ENCODE measurements at places on chromosomes 11 and 22. TPM values are rescaled to one million over a fixed set of nuclear protein-coding genes. Genes with fewer than 3 reads are reported as not detected.
A peak's percentile ranks its signal among the peaks of the same experiment; 100 is the strongest.

DNA sequence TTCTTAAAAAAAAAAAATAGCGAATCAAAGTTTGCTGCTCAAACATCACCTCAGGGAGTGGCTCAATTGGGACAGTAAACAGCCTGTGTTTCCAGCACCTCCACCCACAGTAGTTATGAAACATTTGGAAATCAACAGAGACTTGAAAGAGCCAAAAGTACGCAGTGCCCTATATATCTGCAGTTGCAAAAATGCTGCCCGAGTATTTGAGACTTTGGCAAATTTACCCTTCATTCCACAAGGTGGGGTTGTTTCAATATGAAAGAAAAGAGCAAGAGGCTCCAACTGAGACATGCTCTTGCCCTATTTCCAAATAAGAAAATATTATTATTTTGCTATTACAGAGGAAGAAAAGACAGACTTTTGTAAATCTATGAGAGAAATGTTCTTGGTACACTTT is 851.1 kb upstream of the RAG2 start:
- peak; percentile 49 for DNase-seq

GRCh38 chr11:79430280-79430679 is 10.6 kb downstream of the TENM4 start:
- no peak for DNase-seq

DNA sequence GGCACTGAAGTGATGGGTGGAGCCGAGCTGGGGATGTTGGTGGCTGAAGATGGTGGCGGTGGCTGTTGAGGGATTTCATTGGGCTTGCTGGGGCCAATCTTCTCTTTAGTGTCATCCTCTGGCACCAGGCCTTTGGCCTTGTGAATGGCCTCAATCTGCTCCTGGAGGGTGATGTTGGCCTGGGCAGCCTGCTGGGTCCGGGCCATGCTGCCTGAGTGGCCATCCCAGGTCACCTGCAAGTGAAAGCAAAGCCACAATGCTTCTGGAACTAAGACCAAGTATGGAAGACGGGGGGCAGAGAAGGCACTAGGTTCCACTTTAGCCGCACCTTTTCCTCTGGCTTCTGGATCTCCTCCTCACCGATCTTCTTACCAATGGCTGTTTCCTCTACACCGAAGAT is 12.1 kb upstream of the TBC1D10A start:
- DNase-seq: no peak

- no peak for DNase-seq
Observed at GRCh38 chr22:26597480-26597879, 7.5 kb upstream of the TPST2 start.

DNA sequence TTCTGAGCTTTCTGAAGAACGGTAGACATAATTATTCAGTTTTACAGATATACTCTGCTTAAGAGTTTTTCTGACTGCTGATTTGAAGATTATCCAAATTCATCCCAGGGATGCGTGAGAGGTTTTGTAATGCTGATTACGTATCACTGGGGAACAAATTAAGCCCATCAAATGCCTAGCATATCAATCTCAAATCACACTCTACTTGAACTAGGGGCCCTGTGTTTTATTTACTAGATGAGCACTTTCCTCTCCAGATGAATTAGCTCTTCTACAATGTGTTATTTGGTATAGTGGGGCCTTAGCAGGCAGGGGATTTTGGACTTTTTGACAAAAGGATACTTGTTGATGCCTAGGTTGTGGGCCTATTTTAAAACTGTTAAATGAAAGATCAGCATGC is 177.9 kb downstream of the JRKL start:
- no peak for DNase-seq

GRCh38 chr11:86301742-86302091 is 323 bp upstream of the HIKESHI start:
- no peak for DNase-seq

GRCh38 chr22:44372611-44373010 is 59.9 kb upstream of the SHISAL1 start:
- DNase-seq: no peak

DNA sequence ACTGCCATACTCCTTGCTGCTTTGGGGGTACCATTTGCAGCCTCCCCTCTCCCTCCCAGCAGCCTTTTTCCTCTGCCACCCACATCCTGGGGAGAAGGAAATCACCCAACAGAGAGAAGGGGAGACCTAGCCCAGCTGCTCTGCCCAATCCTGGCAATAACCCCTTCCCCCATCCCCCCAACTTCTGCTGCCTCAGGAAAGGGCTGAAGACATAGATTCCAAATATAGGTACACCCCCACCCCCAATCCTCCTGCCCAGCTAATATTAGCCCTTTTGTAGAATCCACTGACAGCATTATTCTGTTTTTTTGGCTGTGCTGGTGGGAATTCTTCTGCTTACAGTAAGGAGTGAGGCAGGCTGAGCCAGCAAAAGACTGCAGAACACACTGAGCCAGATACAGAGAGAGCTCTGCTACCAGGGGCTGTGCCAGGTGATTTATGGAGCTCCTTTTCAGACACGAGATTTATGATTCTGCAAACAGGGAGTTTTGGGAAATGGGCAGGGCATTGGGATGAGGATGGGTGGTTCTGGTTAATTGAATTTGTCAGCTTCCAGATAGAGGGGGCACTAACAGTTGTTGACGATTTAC is 164.0 kb downstream of the TENM4 start:
- DNase-seq: no peak

GRCh38 chr11:113289431-113290187 is 24.8 kb upstream of the TTC12 start:
- peak; percentile 53 for DNase-seq

GRCh38 chr11:104254347-104254746 is 90.4 kb upstream of the PDGFD start:
- peak; percentile 49 for DNase-seq

DNA sequence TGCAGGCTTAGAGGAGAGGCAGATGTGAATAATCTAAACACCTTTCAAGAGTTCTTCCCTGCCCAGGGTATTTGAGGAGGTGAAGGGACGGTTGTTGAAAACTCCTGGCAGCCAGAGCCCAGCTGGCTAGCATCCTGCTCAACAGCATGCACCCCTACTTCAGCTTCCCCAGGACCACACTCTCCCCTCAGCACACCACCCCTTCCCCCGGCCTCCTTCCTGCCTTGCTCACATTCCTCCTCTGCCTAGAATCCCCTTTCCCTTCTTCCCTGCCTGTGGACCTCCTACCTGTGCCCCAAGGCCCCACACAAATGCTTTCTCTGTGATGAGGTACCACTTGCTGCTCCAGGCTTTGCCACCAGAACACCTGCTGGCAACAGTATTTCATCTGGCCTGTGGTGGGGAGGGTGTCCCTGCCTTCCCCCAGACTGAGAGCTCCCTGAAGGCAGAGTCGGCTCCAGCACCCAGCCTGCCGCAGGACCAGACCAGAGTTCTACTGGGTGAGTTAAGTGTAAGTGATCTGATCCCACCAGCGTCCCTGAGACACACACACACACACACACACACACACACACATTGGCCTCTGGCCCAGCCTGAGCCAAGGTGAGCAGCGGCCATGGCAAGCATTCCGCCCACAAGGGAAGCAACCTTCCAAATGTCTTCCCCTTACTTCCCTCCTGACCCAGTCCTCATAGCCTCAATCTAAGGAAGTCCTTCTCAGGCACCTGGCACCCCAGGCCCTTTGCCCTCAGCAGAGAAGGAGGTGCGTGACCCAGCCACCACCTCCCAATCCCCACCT is 79.5 kb downstream of the PDE2A start:
- DNase-seq: no peak

DNA sequence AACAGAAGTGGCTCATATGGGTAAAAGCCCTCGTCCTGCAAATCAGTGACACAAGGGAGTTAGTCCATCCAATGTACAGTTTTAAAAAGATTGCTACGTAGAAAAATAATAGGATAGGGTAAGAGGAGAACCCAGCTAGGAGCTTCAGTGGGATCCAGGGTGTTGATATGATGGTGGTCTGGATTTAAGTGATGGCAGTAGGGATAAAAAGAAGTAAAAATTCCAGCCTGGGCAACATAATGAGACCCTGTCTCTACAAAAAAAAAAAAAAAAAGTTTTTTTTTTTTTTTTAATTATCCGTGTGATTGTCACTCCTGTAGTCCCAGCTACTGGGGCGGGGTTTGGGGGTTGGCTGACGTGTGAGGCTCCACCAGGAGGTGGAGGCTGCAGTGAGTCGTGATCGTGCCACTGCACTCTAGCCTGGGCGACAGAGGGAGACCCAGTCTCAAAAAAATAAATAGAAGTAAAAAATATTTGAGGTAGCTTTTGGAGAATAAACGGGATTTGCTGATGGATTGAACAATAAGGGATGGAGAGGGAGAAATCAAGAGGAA is 7.0 kb upstream of the L3MBTL2 start:
- DNase-seq: no peak

- DNase-seq: peak; percentile 51
Observed at GRCh38 chr22:42651134-42651533, 1.9 kb upstream of the CYB5R3 start.

- no peak for DNase-seq
Observed at GRCh38 chr11:61123775-61124571, 21.7 kb downstream of the CD5 start.

DNA sequence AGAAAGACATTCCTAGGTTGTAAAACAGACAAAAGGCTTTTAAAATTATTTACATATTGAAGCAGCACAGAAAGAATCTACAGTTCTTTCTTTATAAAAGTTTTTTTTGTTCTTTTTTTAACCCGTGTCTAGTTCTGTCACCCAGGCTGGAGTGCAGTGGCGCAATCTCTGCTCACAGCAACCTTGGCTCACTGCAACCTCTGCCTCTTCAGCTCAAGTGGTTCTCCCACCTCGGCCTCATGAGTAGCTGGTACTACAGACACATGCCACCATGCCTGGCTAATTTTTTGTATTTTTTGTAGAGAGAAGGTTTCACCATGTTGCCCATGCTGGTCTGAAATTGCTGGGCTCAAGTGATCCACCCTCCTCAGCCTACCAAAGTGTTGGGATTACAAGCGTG is 3.8 kb upstream of the INCENP start:
- DNase-seq: no peak

DNA sequence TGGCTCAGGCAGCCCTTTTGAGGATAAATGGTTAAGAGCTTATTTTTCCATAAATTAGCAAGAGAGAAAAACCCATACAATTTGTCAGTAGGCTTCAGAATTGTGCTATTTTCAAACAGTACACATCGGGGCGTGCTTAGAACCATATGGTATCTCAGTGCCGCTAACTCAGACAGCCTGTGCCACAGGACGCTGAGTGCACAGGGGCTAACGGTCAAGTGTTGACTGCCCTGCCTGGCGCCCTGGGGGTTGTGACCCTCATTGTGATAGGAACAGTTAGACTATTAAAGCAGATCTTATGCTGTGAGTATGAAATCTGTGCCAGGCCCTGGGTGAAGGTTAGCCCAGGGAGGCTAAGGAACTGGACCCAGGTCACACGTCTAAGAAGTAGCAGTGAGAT is 1519.7 kb downstream of the BRD1 start:
- no peak for DNase-seq

GRCh38 chr11:123797114-123797513 is 9.0 kb downstream of the OR6M1 start:
- DNase-seq: no peak

DNA sequence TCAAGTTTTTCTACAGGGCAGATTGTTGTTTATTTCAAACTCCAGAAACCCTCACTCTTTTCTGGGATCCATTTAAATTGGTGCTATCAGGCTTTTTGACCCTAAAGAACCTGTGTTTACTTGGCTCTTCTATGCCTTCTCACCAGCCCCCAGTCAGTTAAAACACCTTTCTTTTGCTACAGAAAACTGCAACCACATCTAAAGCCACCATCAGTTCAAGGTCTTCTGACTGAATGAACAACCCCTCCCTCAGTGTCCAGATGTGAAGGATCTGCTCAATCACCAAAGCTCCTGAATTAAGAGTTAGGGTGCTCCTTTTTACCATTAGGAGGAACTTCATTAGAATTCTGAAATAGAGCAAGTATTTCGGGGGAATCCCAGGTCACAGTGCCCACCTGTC is 7.0 kb upstream of the GLYATL1B start:
- DNase-seq: no peak

- DNase-seq: no peak
Observed at GRCh38 chr11:127281534-127281933, 281.0 kb upstream of the KIRREL3 start.

DNA sequence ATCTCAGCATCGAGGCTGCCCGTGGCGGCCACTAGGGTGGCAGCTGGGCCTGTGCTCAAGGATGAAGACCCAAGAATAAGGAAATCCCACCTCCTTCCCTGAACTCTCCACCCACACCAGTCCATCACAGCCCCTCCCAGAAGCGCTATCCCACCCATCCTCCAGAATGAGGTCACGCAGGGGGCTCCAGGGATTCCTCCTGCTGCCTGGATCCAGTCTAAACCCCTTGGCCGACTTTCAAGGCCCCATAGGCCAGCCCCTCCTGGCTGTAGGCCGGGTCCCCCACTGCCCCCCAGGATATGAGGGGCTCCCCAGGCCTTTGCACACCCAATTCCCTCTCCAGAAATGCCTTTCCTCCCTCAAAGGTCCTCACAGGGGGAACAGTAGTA is 19.0 kb upstream of the SCGB1A1 start:
- no peak for DNase-seq

The OR8D1 gene
- not detected for polyA plus RNA-seq

The OR4C45 gene
- not detected for polyA plus RNA-seq

The ALDH3B1 gene
- 19.1 TPM for polyA plus RNA-seq

The OTOG gene
- not detected for polyA plus RNA-seq

The TM7SF2 gene
- 16.9 TPM for polyA plus RNA-seq

The OR5A1 gene
- polyA plus RNA-seq: not detected

The MMP10 gene
- 0.17 TPM for polyA plus RNA-seq

The NTM gene
- polyA plus RNA-seq: 32.1 TPM

The SNRPD3 gene
- polyA plus RNA-seq: 221 TPM

The IGSF22 gene
- polyA plus RNA-seq: not detected

The STARD10 gene
- polyA plus RNA-seq: 20.7 TPM

The PLAAT5 gene
- polyA plus RNA-seq: 0.16 TPM

The PTPRCAP gene
- polyA plus RNA-seq: 0.05 TPM

The SORL1 gene
- polyA plus RNA-seq: 0.58 TPM

The NEFH gene
- polyA plus RNA-seq: 2.1 TPM

The TMPRSS13 gene
- not detected for polyA plus RNA-seq
